ENCODE measurements at places on chromosomes 6 and 20.

DNA sequence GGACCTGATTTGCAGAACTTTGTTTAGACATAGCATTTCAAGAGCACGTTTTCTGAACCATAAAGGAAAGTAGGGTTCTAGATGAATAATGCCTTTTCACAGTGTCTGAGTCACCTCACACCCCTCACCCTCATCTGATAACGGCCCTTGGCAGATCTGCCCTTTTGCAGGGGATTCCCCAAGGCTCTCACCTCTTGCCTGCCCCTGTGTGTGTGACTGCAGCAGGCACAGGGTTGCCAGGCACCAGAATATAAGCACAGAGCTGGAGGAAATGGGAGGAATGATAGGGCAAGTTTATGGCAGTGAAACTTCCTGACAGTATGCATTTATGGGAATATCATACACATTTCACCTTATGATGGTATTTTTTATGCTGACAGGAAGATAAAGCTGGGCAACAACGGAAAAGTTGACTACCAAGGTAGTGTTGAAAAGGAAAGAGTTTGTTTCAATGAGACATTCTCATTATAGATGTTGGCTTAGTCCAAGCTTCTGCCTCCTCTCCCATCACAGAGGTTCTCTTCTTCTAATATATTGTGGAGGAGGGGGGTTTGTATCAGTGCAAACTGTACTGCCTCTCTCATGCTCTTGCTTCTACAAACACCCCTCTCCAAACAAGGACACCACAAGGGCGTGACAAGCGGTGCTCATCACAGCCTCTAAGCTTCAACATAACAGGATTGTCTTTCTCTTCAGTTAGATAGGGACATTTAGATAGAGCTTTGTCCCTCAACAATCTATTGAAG, 101.5 kb upstream of the BACH2 start:
- no peak for DNase-seq

DNA sequence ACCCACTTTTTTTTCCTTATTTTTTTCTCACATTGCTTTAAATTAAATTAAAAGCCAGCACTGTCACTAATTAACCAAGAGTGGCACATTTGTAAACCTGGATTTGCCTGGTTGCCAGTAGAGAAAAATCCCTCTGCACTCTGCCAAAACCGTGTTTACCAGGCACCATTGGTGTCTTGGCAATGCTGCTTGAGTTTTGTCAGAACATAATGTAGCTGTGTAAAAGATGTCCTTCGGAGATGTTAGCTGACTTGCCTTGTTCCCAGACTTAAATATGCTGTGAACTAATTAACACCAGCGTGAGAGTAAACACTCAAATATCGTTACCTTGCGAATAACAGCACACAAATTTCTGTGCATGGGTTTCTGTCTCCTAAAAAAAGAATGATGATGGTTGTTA, 694.9 kb upstream of the ID4 start:
- no peak for DNase-seq

GRCh38 chr20:35339007-35339406, 46.8 kb upstream of the FAM83C start:
- DNase-seq, result no peak

DNA sequence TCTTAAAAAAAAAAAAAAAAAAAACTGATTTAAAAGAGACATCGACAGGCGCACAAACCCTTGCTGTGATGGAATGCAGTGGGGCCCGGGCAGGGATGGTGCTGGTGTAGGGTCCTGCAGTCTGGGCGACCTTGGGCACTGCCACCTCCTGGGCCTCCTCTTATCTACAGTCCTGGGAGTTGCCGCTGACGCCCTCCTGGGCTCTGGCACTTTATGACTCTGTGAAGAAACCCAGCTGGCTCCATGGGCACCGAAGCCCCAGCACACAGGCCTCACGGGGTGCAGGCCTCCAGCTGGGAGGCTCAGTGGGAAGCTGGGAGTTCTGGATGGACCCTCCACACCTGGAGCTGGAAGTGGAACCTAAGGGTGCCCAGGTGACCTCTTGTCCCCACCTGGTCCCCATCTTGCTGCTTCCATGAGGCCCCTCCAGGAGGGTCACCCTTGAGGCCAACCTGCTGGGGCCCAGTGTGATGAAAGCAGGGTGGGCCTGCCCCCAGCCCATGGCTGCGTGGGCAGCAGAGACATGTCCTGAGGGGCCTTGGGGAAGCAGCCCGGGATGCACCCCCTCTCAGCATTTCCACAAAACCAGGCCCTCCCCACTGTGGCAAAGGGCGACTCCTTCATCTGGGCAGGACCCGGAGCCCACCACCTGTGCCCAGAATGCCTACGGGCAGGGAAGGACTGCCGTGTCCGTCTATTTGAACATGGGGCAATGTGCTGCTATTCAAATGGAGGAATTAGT, 104.9 kb downstream of the ASXL1 start:
- DNase-seq, result no peak

GRCh38 chr6:160400446-160400845, 52.3 kb downstream of the SLC22A3 start:
- no peak for DNase-seq

DNA sequence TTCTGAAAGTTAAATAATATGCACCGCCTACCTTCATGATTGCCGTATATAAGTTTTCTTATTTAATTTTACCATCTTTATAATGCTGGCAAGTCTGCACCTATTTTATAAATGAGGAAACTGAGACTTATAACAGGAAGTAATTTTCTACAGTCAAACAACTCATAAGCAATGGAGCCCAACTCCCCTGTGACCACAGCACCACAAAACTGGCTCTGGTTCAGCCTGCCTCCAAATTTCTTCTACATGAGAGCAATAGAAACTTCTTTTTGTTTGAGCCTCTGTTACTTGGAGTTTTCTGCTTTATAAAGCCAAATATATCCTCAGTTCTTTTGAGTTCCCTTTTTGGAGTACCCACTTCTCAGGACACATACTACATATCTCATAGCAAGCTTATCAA, 131.1 kb upstream of the HSF2 start:
- DNase-seq, result no peak

- DNase-seq, result no peak
Measured at GRCh38 chr6:148816117-148816516, 69.3 kb downstream of the UST start.

- DNase-seq, result no peak
Measured at GRCh38 chr20:46683939-46684750, 5.1 kb downstream of the TP53RK start.

DNA sequence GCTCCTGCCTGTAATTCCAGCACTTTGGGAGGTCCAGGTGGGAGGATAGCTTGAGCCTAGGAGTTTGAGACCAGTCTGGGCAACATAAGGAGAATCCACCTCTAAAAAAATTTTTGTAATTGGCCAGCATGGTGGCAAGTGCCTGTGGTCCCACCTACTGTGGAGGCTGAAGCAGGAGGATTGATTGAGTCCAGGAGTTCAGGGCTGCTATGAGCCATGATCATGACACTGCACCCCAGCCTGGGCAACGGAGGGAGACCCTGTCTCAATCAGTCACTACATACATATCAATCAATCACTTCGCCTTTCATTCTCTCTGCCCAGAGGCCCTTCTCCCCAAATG, 1.1 kb upstream of the STK38 start:
- DNase-seq, result no peak

GRCh38 chr6:158969148-158969547, 30.9 kb downstream of the RSPH3 start:
- no peak for DNase-seq

GRCh38 chr6:134619789-134620188, 301.9 kb upstream of the SGK1 start:
- DNase-seq, result no peak

- DNase-seq, result no peak
Measured at GRCh38 chr6:134752445-134752844, 197.5 kb downstream of the ALDH8A1 start.

- no peak for DNase-seq
Measured at GRCh38 chr20:61719691-61720347, 345.9 kb downstream of the TAF4 start.

GRCh38 chr6:119210596-119210995, 132.1 kb upstream of the FAM184A start:
- DNase-seq, result no peak

- DNase-seq, result no peak
Measured at GRCh38 chr6:169709293-169709692, 7.4 kb downstream of the C6orf120 start.

GRCh38 chr6:12065321-12066140, 53.4 kb downstream of the HIVEP1 start:
- DNase-seq, result no peak
